ENCODE measurements at places on chromosomes 16 and 17.

DNA sequence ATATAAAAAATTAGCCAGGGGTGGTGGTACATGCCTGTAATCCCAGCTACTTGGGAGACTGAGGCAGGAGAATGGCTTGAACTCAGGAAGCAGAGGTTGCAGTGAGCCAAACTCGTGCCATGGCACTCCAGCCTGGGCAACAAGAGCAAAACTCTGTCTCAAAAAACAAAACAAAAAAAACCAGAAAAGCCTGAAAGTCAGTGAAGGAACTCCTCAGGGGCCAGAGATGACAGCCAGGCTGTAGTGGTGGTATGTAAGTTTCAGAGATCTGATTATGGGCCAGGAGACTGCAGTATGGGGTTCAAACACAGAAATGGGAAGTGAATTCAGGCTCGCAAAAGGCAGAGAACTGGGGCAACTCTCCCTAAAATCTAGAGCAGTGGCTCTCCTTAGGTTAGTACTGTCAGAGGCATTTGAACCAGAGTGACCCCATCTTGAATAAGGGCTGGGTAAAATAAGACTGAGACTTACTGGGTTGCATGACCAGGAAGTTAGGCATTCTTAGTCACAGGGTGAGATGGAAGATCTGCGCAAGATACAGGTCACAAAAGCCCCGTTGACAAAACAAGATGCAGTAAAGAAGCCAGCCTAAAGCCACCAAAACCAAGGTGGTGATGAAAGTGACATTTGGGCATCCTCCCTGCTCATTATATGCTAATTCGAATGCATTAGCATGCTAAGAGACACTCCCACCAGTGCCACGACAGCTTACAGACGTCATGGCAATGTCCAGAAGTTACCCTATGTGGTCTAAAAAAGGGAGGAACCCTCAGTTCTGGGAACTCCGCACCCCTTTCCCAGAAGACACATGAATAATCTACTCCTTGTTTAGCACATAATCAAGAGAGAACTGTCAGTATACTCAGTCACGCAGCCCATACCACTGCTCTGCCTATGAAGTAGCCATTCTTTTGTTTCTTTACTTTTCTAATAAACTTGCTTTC is 120.2 kb upstream of the XYLT1 start:
- DNase-seq = no peak

DNA sequence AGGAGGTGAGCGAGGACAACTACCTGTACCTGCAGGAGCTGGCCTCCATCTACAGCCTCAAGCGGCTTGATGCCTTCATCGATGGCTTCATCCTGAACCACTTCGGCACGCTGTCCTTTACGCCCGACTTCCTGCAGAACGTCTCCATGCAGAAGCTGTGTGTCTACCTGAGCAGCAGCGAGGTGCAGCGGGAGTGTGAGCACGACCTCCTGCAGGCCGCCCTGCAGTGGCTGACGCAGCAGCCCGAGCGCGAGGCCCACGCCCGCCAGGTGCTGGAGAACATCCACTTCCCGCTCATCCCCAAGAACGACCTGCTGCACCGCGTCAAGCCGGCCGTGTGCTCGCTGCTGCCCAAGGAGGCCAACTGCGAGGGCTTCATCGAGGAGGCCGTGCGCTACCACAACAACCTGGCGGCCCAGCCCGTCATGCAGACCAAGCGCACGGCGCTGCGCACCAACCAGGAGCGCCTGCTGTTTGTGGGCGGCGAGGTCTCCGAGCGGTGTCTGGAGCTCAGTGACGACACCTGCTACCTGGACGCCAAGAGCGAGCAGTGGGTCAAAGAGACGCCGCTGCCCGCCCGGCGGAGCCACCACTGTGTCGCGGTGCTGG is 9.0 kb downstream of the KLHL36 start:
- no peak for DNase-seq

DNA sequence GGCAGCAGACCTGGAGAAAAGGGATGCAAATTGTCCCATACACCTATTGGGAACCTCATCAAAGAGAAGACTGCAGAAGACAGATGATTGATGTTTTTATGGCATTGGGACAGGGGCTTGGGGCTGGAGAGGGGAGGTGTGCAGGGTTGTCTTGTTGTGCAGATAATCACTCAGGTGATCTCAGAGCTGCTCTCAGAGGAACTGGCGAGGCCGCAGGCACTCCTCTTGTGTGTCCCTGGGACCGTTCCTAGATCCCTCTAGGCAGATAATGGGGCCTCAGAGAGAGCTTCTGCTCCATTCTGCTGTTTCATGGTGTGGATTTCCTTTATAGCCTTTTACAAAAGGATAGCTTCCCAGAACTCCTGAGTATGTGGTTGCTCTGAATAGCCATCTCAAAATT is 1.6 kb downstream of the RNF213 start:
- no peak for DNase-seq

DNA sequence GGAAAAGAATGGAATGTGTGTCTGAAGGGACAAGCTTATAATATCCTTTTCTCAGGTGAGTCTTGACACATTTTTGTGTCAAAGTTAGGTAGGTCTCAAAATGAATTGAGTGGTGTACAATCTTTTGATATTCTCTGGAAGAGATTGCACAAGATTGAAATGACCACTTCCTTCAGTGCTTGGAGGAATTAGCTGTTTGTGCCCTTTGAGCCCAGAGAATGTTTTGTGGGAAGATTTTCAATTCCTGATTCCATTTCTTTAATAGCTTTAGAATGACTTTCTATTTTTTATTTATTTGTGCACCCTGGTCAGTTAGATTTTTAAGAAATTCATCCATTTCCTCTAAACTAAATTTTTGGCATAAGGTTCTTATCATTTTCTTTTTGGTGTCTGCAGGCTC is 1.6 kb upstream of the CCL13 start:
- DNase-seq = no peak

DNA sequence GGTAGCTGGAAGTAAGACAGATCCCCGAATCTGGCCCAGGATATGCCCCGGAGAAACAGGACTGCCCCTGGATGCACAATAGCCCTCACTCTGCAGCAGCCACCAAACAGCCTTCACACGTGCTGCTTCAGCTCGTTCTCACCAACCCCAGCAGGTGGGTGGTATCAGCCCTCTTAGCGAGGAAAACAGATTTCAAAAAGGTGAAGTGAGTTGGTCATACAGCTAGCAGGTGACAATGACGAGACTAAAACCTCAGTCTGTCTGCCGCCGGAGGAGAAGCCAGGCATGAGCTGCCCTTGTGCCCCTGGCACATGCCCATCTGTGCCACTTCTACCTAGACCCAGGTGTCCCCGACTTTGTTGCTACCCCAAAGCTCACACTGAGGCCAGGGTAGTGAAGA is 92.4 kb downstream of the YPEL2 start:
- DNase-seq = no peak

GRCh38 chr17:6660805-6661463 is 9.4 kb downstream of the C17orf100 start:
- no peak for DNase-seq

DNA sequence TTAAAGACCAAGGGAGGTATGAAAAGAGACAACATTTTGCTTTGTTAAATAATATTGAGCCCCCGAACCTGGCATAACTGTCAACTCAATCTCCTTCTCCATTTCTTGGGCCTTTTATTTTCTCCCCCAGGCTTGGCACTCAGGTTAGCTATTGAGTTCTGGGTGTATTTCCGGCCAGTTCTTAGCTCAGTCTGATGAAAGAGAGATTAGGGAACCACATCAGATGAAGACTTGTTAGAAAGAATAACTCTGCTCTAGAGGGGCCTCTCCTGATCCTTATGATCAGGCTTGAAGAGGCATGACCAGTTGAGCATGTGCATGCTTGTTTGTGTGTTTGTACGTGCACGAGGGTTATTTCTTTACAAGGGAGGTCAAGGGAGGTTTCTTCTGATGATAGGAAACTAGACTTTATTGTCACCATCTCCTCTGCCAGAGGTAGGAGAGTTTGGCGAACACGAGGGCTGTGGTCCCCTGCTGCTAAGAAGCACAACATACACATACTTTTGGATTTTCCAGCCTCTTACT is 29.2 kb upstream of the HS3ST2 start:
- no peak for DNase-seq

DNA sequence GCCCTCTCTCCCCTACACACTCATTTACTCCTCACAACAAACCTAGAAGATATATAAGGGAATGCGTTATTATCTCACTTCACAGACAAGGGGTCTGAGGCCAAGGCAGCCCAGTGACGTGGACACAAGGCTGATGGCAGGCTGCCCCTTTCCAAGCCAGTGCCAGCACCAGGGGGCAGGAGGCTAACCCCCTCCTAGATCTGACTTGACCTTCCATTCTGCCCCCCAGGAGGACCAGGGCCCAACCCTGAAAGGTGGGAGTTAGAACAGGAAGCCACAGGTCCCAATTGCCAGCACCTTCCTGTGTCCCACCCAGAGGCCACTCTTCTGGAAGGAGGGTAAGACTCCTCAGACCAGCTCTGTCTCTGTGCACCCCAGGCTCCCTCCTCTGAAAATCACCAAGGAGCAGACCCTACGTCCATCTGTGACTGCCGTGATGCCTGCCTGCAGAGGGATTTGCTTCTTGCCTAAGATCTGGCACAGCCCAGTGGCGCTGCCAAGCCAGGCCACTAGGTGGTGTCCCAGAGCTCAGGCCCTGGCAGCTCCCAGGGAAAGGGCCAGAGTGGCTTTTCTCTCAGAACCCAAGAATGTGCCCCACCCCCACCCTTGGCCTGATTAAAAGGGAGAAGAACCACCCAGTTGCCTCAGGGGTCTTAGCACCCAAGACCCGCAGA is 42.4 kb upstream of the MRPS23 start:
- DNase-seq = peak; percentile 64

DNA sequence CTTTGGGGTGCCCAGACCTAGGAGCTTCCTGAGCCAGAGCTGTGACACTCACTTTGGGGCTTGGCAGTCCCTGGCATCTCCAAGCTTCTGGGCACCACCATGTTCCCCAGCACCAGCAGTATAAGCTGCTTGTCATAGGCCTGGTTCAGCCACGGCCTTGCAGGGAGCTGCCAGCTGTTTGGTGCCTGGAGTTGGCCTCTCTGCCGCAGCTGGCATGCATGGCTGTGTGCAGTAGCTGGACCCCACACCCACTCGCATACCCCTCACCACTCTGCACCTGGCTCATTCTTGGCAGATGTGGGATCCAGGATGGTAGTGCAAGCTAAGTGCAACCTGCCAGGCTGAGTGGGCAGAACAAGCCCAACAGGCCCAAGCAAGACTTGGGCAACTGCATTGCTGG is 73.4 kb upstream of the BRD7 start:
- DNase-seq = no peak

DNA sequence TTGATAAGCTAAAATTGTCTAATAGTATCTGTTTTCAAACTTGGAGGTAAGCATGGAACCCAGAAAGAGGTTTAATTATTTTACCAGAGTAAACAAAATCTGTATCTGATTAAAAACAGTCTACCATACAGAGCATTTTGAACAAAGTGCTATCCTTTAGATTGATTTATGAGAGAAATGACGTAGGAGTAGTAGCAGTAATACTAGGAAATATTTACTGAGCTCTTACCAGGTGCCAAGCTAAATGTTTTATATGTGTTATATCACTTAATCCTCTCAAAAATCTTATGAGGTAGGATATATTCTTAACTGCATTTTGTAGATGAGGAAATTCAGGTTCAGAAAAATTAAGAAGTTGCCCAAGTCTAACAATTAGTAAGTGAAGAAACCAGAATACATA is 186.4 kb upstream of the NOG start:
- DNase-seq = no peak

GRCh38 chr17:58666858-58667267 is 25.0 kb downstream of the TEX14 start:
- no peak for DNase-seq

DNA sequence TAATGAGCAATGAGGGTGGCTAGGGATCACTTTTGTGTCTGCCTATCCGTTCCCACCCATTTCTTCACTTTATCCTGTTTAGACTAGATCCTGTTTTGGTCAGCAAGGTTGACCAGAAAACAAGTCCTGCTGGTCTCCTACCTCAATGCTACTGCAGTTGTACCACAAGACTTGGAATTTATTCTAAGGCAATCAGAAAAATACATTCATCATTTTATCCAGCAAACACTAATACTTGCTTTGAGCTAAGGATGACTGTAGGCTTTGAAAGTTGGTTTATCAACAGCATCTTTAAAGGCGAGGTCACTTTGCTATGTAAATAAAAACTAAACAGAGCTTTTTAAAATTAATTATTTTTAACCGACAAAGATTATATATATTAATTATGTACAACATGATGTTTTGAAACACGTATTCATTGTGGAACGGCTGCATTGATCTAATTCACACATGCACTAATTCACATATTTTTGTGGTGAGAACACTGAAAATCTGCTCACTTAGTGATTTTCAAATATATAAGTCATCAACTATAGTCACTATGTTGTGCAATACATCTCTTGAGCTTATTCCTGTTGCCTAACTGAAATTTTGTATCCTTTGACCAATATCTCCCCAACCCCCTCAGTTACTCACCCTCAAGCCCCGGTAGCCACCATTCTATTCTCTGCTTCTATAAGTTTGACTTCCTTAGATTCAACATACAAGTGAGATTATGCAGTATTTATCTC is 125.9 kb upstream of the HS3ST3A1 start:
- no peak for DNase-seq

DNA sequence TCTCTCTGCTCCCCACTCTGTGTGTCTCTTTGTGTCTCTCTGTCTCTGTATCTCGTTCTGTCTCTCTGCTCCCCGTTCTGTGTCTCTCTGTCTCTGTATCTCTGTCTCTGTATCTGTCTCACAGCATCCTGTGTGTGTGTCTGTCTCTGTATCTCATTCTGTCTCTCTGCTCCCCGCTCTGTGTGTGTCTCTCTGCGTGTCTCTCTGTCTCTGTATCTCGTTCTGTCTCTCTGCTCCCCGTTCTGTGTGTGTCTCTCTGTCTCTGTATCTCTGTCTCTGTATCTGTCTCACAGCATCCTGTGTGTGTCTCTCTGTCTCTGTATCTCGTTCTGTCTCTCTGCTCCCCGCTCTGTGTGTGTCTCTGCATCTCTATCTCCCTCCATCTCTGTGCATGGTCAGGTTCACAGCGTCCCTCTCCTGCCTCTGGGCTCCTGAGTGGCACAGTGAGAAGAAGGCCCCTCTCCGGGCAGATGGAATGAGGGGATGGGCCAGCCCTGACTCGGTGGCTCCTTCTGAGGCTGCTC is 38.9 kb upstream of the CIBAR2 start:
- no peak for DNase-seq

- no peak for DNase-seq
Observed at GRCh38 chr17:67376415-67376736, 705 bp upstream of the PITPNC1 start.

- DNase-seq = no peak
Observed at GRCh38 chr17:72409405-72410002, 288.7 kb downstream of the SOX9 start.

GRCh38 chr17:12548558-12548957 is 117.1 kb upstream of the MYOCD start:
- DNase-seq = no peak

GRCh38 chr17:77481476-77482374 is 341.0 kb downstream of the SEC14L1 start:
- DNase-seq = no peak
